Femur (tissue), 1 donor: ENCODE measurements at places on chromosomes 2 and 18.

DNA sequence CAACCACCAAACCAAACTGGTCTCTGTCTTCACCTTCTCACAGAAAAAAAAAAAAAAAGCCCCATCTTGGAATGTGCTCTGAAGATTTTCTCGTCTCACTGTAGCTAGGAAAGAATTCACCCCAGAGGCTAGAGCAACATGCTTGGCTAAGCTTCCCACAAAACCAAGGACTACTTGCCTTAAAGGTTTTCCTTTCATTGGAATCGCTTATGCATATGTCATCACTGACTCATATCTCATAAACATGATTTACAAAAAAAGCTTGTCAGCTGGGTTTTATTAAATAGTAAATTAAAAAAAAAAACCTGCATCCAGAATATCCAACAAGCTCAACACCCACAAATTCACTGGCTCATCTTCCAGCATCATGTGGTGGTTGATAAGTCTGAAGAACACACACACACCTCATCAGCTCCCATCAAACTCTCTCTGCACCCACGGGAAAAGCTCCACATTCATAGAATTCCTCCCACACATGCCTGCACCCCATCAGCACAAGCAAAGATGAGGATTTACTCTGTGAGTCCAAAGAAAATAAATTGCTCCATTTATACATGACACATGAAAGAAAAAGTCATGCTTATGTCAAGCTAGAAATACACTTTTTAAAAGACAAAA, 182.0 kb upstream of the TRIB2 start:
- peak; percentile 34 for DNase-seq

GRCh38 chr2:109254174-109254904, 125.3 kb downstream of the SH3RF3 start:
- DNase-seq = no peak

- no peak for DNase-seq
These were observed 71.3 kb downstream of the PPP1R1C start for GRCh38 chr2:182057002-182057401.

GRCh38 chr18:75809151-75809925, 381.8 kb upstream of the SMIM21 start:
- peak; percentile 40 for DNase-seq

GRCh38 chr2:119544075-119544938, at the start of gene CFAP221:
Gene CFAP221, plus strand, starts transcription at chr2:119544449. Its CDS starts 1,683 bp downstream, at chr2:119546132.
- peak; percentile 77 for DNase-seq

- no peak for DNase-seq
These were observed 114.3 kb downstream of the ARHGEF4 start for GRCh38 chr2:130951018-130951417.

DNA sequence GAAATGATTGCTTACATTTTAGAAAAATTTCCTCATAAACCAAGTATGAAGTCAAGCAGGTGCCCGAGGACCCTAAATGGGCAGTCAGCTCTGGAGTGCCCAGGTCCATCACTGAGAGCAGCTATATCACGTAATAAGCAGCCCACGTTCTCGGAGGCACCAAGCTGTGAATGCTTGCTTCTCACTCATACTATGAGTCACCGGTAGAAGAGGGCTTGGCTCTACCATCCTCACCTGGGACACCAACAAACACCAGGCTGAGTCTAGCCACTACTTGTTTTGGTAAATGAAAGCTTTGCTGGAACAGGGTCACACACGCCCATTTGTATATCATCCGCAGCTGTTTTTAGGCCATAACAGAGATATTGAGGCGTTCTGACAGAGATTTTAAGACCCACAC, 207.5 kb downstream of the SEPTIN10 start:
- DNase-seq = no peak

DNA sequence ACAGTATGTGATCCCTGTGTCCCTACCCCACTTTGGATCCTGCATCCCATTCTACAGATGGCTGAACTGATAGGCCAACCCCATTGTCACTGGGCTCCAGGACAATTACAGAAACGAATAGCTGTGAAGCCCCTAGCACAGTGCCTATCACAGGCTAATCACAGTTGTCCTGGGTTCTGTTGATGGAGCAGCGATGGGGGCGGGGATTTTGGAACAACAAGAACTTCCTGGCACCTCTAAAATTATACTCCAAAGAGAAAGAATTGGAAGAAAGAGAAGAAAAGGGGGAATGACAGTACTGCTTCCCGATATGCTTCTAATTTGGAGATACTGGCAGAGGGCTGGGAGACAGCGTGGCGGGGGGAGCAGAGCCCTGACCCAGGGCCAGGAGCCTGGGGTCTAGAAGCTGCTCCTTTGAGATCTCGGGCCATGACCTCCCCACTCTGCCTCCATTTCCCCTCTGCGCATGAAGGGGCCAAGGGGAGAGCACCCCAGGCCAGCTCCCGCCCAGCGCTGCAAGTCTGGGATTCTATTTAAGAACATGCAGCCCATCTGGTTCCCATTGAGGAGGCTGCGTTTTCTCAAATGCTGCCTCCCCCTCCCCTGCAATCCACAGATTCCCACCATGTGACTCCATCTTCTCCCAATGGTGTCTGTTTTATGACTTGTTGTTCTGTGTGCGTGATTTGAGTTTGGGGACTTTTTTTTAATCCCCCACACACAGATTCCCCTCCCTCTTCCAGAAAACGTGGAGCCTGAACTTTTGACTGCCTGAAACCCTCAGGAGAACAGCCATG, 202.7 kb downstream of the CYP26B1 start:
- peak; percentile 74 for DNase-seq

- no peak for DNase-seq
These were observed 131.6 kb downstream of the RBMS1 start for GRCh38 chr2:160362018-160362417.

DNA sequence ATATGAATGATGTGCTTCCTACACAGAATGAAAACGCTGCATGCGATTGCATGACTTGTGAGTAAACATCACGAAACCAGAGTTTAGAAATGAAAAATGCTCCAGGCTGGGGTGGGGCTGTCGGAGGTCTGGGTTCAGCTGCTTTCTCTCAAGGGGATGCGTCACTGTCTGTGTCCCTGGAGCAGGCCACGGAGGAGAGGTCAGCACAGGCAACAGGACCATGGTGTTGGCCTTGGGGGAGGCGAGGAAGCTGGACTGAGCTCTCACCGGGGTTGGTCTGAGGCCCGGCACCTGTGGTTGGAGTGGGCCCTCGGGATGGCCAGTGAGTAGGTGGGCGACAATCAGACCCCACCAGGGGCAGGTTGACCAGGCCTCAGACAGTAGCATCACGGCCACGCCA, 89.0 kb upstream of the TMEM18 start:
- no peak for DNase-seq
